ENCODE measurements at places on chromosomes 7 and 10.

GRCh38 chr7:127770885-127771284, 118.9 kb downstream of the SND1 start:
- DNase-seq, result peak; percentile 22

DNA sequence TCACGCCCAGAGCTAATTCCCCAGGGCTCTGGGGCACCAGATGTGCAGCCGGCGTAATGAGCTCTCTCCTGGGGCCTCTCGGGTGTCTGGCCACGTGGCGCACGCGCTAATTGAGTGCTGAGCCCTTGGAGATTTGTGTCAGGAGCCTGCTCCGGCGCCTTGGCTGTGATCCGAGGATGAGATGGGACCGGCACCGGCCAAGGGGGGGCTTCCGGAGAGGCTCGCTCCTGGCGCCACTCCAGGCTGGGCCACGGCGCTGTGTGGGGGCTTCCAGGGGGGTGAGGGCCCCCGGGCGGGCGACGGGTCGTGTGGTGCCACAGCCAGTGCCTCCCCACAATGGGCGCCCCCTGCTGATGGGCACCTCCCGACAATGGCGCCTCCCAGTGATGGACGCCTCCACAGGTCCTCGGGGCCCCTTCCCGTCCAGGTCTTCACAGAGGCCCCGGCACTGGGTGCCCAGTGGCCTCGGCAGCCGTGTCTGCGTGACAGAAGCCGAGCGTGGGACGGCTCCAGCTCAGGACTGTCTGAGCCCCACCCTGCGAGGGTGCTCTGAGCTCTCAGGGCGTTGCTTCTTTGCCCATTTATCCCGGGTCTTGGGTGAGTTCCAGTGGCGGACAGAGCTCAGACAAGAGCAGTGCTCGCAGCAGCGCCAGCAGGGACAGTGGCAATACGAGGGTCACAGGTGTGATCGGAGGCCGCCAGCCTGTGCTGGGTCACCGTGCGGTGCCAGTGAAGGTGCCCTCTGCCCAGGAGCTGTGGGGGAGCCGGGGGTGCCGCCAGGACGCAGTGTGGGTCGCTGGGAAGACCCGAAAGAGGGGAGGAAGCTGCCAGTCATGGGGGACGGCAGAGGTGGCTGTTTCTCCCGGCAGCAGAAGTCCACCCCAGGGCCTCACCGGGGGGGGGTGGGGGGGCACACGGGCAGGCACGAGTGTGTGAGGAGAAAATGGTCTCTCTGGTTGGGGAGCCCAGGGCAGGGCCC, 8.2 kb upstream of the NKX6-2 start:
- no peak for DNase-seq

DNA sequence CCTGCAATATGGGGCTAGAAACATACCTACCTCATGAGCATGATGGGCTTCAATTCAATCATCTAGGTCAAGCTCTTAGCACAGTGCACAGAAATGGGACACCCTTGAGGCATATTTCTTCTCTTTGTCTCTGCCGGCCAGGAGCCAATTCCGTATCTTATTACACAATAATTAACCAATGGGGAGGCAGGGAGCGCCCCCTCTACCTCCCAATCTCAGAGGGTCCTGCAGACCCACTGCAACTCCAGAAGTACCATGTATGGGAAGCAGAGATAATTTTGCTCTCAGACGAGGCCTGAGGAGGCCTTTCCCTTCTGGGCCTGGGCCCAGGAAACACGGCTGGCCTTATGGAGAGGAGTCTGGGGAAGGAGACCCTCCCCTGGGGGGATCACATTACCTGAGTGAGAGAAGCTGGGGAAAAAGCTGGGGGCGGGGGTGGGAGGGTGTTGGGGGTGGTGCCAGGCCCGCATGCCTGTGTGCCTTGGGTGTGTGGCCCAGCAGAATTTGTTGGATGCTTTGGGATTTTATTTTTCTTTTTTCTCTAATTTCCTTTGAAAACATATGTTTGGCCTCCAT, 155.5 kb downstream of the UBE2H start:
- no peak for DNase-seq

DNA sequence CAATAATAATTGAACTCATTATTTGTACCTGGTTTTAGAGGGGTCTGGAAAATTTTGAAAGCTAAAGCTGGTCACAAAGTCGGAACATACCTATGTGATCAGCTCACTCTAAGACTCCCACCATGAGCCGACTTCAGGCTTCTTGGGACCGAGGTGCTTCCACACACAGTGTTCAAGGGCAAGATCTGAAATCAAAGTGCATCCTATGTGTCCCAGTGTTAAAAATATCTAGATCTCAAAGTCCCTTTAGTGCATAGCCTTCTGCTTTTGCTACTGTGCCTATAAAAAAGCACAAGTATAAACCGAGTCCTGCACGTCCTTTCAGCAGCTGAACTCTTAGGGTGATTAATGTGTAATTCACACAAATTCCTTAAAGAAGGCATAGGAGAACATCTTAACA, 43.5 kb upstream of the FXYD4 start:
- DNase-seq, result no peak

DNA sequence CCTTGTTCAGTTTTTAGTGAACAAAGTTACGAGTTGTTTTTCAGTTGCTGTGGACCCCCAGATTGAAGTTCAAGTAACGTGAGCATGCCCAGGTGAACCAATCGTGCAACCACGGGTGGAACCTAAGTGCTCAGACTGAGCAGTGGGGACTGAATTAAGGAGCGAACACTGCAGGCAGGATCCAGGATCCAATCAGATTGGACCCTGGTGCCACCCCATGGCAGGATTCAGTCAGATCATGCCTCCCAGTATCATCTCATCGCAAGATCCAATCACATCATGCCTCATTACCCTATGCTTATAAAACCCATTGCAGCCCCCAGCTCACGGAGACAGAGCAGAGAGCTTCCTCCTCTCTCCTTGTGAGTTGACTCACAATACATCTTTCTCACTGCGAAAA, 80.9 kb downstream of the PFKFB3 start:
- DNase-seq, result no peak

- DNase-seq, result no peak
These were observed 173.4 kb upstream of the SHH start for GRCh38 chr7:155985518-155986250.

DNA sequence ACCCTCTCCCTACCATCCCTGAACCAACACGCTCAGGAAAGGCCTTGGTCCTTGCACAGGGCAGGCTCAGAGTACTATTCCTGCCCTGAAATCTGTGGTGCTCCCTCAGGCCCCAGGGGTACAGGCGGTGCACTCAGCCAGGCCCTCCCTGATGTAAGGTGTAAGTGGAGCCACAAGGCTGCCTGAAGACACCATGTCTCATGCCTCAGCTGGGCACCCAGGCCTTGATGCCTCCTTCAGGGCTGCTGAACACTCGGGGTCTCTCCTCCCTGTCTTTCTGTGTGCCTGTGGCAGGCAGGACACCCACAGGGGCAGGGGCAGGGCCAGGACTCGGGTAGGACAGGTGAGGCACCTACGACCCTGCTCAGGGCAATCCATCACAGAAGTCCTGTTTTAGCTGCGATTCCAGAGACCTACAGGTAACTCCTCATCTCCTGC, 22.9 kb upstream of the ANTXRL start:
- DNase-seq, result no peak

DNA sequence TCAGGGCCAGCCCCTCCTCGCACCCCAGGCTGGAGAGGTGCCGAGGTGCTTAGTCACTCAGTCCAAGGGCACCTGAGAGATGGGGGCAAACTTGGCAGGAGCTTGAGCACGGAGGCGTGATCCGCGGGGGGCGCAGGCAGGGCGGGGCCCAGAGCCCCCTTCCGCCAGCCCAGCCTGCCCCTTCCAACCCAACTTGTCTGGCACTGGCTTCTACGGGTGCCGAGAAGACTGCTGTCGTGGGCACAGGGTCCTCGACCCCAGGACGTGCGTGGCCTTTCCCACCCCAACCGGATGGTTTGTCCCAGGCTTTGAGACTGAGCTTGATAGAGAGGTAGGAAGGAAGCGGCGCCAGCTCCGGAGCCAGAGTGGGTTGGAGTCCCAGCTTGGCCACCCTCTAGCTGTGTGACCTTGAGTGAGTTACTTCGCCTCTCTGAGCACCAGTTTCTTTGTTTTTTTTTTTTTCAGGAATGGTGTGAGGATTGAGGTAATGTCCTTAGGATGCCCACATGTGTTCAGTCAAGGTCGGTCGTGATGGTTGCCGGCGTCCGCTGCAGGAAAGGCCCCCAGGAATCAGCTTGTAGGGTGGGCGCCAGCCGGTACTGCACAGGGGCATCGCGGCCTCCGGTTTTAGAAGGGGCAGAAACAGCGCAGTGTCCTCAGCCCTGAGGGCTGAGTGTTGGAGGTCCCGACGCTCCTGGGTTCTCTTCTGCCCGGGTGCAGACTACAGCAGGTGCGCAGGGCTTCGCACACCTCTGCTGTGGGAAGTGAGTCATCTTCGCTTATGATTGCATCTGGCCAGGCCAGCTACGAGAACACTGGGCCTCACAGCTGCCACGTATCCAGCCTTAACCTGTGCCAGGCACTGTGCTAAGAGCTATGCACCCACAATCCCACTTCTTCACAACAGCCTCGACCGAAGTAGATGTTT, 28.6 kb upstream of the VAX1 start:
- DNase-seq, result no peak

GRCh38 chr10:43407148-43407575, 1.8 kb downstream of the HNRNPF start:
- DNase-seq, result peak; percentile 32

DNA sequence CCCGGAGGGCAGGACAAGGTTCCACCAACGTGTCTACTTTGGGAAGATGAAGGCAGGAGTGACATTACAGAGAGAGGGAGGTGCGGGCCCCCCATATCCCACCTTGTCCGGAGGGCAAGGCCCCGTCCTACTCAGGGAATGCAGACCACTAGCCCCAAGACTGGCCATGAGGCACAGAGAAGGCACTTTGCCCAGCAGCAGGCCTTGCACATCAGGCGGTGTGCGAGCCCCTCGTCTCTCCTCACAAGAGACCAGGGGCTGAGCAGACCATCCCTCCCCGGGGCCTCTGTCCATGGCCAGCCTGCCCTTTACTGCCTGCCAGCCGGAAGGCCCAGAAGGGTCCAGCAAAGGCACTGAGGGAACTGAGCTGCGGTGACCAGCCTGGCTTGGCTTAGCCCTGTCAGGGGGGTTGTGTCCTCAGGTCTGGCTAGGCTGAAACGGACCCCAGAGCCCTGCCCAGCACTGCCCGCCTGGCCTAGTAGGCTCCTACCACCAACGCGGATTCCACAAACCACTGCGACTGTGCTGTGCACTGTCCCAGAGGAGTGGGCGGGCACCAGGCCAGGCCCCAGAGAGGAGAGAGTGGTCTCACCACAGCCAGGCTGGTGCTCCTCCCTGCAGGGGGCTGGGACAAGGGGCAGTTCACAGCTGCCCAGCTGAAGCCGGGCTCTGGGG, 16.7 kb downstream of the CAMK2B start:
- DNase-seq, result no peak

- DNase-seq, result no peak
These were observed 172.0 kb upstream of the GRB10 start for GRCh38 chr7:50954716-50955115.

DNA sequence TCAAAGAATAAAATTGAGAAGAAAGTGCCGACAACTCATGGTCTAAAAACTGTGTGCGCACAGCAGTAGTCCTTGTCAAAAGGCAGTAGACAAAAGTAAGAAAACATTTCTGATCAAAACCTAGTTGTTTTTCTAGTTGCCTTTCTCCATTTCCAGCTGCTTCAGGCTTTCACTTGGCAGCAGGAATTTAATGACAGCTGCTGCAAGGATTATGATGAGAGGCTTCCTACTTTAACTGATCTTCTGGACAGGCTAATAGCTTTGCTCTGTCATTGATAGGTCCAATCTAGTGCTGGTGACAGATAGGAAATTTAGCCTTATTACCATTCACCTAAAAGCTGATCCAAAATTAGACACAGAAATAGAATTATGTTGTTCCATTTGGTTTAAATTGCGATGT, 110.7 kb upstream of the SEMA3C start:
- DNase-seq, result no peak

DNA sequence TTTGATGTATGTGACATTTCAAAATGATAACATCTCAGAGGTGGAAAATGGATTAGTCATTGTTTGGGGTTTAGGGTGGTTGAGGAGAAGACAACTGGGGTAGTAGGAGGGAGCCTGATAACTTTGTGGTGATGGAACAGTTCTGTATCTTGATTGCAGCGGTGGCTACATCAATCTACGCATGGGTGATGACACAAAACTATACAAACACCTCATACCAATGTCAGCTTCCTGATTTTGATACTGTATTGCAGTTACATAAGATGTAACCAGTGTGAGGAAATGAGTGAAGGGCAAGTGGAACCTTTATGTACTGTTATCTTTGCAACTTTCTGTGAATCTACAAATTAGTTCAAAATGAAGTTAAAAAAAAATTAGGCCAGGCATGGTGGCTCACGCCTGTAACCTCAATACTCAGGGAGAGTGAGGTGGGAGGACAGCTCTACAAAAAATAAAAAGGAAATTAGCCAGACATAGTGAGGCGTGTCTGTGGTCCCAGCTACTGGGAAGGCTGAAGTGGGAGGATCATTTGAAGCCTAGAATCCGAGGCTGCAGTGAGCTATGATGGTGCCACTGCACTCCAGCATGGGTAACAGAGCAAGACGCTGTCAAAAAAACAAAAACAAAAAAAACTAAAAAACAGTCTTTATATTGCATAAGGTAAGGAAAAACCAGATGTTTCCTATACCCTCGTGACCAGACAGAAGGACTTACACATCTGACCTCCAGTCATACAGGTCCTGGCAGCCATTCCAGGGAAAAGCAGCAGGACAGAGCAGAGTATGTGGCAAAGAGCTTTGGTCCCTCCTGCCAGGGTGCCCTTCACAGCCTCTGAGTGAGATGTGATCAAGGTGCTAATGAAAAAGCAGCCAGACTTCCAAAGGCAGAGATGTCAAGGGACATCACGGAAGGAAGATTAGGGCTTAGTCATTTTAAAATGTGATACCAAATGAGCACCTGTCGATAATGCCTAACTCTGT, 50.8 kb downstream of the CYTH3 start:
- DNase-seq, result no peak

GRCh38 chr7:2688409-2689342, 674 bp downstream of the AMZ1 start:
- no peak for DNase-seq

- no peak for DNase-seq
These were observed 288.6 kb downstream of the BAMBI start for GRCh38 chr10:28965937-28966336.
